AG08395 (cell line): ENCODE measurements at places on chromosomes 16 and 17.
A peak's percentile ranks its signal among the peaks of the same experiment; 100 is the strongest.

GRCh38 chr17:7114241-7114874 is at the start of gene ASGR2:
Gene ASGR2 (minus strand): TSS chr17:7114822. CDS start chr17:7114240, 582 bp downstream.
- DNase-seq = no peak

DNA sequence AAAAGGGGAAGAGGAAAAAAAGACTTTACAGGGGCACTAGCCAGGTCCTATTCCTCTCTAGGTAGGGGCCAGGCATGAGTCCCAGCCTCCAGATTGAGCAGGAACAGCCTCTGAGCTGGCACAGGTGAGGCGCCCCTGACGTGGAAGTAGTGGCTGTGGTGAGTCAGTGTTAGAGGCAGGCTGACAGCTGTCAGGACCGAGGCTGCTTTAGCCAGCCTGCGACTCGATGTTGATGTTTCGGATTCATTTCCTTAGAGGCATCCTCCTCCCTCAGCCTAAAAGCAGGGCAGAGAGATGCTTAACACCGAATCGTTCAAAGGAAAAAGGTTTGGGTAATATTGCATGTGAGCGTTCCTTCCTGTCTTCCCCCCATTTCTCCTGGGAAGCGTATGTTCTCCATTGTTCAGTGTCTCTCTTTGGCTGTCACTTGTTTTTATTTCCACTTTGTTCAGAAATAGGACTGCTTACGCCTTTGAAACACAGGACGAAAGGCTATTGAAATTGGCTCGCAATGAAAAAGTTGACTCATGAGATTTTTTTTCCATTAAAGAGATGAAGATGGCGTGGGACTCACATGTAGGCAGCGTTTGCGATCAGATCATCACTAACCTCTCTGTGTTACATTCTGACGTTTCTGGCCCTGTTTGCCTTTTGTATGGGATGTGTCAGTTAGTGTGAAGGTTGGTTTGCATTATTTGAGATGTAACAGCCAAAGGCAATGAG is 1.3 kb downstream of the KIAA0513 start:
- peak; percentile 35 for DNase-seq

GRCh38 chr16:4968879-4969483 is 10.9 kb downstream of the SEC14L5 start:
- no peak for DNase-seq

DNA sequence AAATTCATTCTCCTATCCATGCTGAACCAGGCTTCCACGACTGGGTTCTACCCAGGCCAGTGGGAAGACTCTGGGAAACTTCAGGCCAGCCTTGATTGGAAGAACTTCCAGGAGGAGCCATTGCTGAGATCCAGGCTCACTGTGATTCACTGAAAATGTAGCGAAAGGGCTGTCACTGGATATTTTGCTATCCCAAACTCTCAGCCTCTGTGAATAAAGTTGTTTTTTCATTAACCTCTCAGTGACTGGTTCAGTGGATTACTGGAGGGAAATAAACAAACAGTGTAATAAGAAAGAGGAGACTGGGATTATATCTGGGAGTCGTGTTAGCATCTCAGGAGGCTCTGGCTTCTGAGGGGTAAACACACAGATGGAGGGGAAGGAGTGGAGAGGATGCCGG is 3.1 kb downstream of the FOXL1 start:
- no peak for DNase-seq

- DNase-seq = no peak
Observed at GRCh38 chr17:17564896-17565295, 26.6 kb downstream of the PEMT start.

- no peak for DNase-seq
Observed at GRCh38 chr16:2429771-2430663, 770 bp downstream of the CCNF start.

DNA sequence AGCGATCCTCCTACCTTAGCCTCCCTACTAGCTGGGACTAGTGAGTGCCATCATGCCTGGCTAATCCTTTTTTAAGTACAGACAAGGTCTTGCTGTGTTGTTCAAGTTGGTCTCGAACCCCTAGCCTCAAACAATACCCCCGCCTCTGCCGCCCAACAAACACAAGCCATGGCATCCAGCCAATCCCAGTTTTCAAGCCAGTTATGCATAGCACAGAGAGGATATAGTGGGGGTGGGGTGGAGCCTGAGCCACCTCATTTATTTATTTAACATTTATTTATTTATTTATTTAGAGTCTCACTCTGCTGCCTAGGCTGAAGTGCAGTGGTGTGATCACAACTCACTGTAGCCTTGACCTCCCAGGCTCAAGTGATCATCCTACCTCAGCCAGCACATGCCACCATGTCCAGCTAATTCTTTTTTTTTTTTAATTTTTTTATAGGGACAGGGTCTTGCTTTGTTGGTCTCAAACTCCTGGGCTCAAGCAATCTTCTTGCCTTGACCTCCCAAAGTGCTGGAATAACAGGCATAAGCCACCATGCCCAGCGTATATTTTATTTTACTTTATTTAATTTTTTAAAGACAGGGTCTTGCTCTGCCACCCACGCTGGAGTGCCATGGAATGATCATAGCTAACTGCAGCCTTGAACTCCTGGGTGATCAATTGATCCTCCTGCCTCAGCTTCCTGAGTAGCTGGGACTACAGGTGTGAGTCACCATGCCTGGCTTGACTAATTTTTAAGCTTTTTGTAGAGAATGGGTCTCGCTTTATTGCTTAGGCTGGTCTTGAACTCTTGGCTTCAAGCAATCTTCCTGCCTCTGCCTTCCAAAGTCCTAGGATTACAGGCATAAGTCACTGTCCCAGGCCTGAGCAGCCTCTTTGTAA is 26.2 kb upstream of the KLHL11 start:
- no peak for DNase-seq

DNA sequence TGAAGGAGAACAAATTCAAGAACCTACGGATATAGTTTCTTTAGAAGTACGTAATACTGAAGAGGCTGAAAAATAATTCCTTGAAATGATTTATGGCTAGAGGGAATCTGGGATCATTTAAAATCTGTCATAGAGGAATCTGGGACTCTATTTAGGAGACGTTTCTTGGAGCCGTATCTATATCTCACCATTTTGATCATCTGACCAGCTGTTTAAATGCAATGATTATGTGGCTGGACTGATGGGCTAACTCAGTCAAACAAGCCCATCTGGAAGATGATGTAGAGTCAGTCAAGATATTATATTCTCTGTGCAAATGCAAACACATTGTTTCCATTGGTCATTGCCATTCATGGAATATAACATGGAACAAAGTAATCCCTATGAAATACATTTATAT is 467.7 kb upstream of the ZFHX3 start:
- no peak for DNase-seq

DNA sequence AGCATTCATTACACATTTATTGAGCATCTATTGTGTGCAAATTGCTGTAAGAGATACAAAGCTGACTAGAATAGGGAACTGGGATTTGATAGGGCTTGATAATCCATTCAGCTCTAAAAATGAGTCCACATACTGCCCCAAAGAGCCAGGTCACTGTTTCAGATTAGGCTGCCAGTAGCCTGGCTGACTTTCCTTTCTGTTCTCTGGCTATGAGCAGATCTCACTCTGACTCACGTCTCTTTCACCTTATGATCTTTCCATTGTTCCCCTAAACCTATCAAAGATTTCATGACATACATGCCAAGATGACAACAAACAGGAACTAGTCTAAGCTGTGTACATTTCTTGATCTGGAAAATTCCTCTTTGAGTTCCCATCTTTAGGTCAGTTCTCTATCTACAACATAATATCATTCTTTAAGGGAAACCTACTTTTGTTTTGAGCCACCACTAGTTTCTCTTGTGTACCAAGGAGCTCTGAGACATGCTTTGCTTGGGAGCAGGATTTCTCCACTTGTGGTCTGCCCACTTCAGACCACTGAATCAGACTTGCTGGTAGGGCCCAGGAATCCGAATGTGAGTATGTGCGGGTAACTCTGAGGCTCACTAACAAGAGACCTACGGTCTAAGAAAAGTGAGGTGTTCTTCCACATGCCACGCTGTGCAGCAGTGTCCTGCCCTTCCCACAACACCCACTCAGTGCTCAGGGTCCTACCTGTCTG is 40.9 kb upstream of the ICAM2 start:
- no peak for DNase-seq

- no peak for DNase-seq
Observed at GRCh38 chr17:60091109-60091508, 12.4 kb upstream of the HEATR6 start.

DNA sequence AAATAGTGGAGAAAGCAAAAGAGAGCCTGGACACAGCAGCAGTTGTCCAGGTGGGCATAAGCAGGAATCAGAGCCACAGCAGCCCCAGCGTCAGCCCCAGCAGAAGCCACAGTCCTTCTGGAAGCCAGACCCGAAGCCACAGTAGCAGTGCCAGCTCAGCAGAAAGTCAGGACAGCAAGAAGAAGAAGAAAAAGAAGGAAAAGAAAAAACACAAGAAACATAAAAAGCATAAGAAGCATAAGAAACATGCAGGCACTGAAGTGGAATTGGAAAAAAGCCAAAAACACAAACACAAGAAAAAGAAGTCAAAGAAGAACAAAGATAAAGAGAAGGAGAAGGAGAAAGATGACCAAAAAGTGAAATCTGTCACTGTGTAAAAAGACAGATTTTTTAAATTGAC is 32.7 kb downstream of the RBBP6 start:
- DNase-seq = no peak

DNA sequence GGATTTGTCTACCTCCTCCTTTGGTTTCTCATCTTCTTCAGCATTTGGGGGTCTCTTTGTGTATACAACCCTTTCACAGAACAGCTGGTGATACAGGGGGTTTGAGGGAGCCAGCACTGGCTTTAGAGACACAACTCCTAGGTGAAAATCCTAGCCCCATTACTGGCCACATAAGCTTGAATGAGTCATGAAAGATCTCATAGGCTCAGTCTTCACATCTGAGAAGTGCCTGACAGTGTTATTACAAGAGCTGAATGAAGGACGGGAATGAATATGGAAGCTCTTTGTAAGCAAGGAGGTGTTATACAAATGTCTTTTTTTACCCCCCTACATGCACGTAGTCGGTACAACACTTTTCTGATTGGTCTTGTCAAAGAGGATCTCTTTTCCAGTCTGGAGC is 1.7 kb upstream of the B4GALNT2 start:
- peak; percentile 10 for DNase-seq

- no peak for DNase-seq
Observed at GRCh38 chr17:17888821-17889220, 52.0 kb upstream of the SREBF1 start.

GRCh38 chr16:58317608-58318152 is 22.9 kb upstream of the PRSS54 start:
- no peak for DNase-seq

DNA sequence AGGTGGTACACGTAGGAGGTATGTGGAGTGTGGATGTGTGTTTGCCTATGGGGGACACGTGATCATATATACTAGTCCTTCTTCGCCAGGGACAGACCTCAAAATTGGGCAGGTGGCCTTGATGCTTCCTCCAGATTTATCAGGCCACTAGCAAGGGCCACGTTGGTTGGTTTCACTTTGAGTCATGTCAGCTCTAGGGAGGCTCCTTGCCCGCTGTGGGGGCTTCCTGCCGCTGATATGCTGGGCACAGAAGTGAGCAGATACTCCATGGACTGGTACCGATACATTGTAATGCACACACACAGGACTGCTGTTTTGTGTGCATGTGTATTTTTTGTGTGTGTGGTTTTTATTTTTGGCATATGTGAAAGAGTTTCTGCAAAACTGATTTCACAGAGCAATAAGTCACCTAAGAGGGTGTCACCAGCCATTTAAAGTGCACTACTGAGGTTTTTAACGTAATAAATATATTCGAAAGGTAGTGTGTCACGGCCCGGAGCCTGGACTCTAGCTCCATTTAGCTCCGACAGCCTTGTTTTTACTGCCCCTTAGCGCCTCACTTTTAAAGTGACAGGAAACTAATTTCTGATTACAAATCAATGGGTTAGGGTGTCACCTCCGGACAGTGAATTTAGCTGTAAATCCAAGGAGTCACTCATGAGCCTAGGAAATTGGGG is 605.5 kb upstream of the SALL1 start:
- DNase-seq = no peak

- no peak for DNase-seq
Observed at GRCh38 chr17:68246271-68247028, 1.4 kb upstream of the AMZ2 start.

DNA sequence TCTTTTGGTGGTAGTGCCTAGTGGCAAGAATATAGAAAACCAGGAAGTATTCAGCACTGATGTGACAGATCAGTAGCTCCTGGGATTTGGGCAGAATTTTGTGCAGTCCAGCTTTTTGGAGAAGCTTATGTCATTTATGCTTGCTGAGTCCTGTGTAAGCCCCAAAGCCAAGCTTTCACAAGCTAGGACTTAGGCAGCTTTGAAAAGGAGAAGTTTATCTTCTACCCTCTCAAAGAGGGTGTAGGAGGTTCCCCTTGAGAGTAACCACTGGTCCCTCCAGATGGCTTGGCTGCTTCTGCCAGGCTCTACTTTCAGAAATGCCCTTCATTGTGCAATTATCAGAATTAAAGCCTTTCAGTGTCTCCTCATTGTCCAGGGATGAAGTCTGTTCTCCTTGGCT is 78.8 kb downstream of the CES1 start:
- DNase-seq = no peak

DNA sequence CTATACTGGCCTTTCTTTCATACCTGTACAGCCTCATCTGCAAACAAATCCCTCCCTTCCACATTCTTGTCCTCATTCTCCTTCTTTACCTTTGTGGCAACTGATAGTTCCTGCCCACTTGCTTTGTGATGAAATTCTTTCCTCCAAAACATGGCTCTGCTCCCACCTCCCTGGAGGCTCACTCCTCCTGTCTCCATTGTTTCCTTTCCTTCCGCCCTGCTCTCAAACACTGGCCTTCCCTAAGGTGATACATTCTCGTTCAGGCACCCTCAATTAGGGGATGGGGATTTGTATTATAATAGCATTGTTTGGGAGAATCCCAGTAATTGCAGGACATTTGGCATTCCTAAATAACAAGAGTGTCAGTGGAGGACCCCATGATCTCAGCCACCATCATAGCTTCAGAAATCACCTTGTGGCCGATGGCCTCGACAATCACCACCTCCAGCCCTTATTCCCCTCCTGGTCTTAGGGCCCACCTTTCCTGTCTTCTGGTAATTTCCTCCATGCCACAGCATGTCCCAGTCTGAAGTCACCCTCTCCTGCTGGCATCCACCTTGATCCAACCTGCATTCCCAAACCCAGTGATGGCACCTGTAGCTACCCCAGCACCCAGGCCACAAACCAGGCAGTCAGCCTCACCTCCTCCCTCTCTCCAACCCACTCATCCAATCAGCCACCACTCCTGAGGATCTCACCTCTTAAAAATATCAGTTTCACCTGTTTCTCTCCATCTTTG is 7.9 kb downstream of the UNC119 start:
- no peak for DNase-seq

- no peak for DNase-seq
Observed at GRCh38 chr17:51050291-51051033, 70.2 kb downstream of the SPAG9 start.
